ENCODE measurements at places on chromosomes 2 and 18.
A peak's percentile ranks its signal among the peaks of the same experiment; 100 is the strongest.

DNA sequence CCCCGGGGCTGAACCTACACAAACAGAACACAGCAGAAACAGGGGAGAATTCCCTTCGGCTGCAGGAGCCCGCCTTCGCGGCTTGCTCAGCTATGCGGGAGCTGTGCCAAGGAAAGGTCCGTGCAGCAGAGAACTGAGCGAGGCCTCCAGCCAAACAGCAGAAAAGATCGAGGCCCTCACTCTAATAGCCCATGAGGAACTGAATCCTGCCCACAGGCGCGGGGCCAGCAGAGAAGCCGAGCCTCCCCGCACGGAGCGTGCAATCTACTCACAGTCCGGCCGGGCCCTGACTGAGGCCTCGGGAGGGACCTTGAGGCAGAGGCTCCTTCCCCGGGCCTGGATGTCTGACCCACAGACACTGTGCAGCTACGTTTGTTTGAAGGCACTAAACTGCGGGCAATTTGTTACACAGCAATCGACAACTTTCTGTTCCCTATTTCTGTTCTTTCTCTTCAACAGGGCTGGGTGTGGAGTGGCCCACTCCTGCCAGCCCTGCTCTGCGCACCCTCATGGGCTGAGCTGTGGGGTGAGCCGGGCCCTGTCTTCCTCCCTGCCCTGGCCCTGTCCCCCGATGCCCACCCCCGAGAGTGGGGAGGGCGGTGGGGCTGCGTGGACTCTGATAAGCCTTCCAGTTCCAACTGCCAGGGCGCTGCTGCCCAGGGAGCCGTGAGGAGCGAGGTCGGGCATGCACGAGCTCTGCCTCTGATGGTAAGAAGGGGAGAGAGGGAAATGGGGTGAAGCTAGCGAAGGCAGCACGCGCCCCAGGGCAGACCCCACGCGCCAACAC, 13.7 kb downstream of the HES6 start:
- DNase-seq: no peak

DNA sequence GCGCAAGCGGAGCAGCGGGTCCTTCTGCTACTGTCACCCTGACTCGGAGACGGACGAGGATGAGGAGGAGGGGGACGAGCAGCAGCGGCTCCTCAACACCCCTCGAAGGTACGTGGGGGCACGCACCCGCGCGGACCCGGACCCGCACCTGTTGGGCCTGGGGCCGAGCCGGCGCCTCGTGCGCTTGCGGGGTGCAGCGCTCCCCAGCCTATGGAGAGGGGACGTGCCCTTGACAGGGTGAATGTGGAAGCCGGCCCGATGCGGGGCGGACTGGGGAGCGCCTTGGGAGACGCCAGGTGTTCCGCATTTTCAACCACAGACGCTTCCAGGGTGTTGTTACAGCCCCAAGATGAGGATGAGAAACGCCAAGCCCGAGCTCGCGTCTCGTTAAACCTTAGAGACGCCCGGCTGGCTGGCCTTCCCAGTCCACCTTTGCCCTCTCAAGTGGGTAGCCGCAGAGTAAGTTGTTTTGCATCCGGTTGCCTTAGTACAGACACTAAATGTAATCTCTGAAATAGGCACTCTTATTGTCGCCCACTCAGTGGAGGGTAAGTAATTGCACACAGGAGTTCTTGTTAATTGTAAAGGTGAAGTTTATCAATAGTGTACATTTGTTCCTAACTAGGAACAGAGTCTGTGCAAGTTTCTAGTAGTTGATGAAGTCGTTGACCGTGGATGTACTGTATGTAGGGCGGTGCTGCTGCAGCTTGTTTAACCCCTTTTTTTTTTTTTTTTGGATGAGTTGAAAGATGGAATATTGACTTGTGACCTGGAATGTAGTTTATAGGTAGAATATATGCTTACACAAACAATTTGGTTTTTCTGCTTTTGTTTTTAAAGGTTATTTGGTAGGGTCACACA, 815 bp downstream of the GMCL1 start:
- peak; percentile 76 for DNase-seq

DNA sequence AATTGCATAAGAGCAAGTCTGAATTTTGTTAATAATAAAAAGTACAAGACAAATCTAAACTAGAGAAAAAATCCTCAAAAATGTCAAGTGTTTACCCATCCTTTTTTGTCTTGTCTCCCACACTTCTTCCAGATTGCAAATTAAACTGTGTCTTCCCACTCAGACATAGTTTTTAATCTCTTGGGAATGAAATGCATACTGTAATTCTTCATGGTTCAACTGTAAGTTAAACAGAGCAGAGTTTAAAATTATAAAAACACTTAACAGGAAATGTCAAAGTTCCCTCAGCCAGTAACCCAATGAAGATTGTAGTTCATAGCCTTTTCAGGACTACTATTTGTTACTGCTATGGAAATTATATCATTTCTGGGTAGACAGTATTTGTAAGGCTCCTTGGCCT, 171.8 kb downstream of the UBE2E3 start:
- DNase-seq: no peak

- DNase-seq: no peak
Measured at GRCh38 chr18:4797002-4797685, 342.0 kb upstream of the DLGAP1 start.

DNA sequence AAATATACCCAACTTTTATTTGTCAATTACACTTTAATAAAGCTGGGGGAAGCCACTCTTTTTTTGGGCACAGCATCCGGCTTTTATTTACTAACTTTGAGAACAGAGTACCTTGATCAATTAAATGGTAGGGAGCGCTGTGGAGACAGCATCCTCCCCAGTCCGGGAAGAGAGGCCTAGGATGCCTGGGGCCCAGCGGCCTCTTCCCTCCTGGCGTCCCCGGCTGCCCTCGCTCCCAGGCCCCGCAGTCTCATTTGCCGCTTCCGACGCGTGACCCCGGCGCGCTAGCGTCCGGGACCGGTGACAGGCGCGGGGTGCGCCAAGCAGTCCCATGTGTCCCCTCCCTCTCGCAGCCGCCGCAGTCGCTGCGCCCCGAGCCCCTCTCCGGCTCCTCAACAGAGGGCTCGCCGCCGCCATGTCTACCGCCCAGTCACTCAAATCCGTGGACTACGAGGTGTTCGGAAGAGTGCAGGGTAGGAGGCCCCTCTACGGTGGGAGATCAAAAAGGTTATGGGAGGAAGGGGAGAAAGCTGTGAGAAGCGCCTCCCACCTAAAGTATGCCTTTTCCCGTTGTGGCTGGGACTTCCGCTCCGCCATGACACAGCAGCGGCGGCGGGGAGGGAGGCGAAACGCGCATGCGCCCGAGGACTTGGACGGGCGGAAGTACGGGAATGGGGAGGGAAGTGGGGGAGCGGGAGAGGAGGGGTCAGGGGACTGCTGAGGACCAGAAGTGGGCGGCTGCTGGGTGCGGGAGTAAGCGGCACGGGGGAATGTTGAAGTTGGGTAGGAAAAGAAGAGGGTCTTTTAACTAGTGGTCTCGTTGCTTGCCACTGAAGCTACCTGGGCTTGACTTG, at the start of gene ACYP2:
Gene ACYP2 (plus strand): TSS at position 332 of the 854 bp plus-strand sequence.
- peak; percentile 94 for DNase-seq

- no peak for DNase-seq
Measured at GRCh38 chr2:17104454-17104853, 413.8 kb downstream of the RAD51AP2 start.

DNA sequence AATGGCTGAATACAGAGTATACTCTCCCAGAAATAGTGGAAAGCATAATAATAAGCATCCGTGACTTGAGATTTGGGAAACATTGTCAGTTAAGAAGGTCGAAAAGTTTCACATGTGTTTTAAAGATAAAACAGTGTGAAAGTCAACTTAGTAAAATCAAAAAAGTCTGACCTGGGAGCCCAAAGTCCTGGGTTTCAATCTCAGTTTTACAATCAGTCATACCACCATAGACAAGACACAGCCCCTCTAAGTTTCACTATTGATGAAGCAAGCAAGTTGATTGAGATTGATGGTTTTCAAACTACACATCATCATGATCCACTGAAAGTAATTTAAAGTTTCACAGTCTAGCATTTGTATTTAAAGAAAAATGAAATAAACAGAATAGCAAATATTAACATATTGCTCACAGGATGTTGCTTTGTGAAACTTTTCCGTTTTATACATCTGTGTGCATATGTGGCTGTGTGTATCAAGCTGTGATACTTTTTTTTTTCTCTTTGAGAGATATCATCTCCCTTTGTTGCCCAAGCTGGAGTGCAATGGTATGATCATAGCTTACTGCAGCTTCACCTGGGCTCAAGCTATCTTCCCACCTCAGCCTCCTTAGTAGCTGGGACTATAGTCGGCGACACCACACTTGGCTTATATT, 71.1 kb downstream of the PIK3C3 start:
- no peak for DNase-seq

DNA sequence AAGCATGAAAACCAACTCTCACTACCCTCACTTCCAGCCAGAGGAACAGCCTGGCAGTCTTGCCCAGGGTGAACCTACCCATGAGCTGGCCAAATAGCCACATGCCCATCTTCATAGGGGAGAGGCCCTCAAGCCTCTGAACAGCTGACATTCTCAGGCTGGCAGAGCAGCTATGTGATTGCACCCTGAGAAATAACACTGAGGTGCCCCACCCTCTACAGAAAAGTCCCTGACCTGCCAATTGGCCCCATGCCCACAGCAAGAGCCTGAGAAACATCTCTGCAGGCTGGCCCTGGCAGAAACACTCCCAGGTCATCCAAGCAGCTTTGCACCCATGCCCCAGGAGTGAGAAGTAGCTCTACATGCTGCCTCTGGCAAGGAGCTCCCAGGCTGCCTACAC, 127.4 kb upstream of the OTX1 start:
- no peak for DNase-seq

GRCh38 chr2:134324430-134324829, 70.6 kb downstream of the MGAT5 start:
- DNase-seq: no peak

DNA sequence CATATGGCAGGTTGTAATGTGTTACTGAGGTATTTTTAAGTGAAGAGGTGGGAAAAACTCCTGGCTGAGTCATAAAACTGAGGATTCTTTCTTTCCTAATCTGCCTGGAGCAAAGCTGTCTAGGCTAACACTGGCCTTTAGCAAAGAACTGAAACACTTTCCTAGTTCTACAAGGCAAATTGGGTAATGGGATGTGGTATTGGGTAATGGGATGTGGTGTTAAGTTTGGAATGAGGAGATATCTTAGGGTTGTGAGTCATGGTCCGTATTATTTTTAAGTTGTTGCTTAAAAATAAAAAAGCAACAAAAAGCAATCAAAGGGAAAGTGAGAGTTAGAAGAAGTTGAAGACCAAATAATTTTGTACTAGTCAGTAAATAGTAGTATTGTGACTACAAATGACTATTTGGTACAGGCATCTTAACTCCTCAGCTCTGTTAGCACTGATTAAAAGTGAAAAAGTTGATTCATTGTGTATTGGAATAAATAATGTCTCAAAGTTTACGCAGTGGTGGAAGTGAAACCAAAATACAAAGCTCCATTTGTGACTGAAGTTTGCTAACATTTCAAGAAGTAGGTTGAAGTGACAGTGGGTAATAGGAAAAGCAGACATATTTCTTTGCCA, 216.8 kb downstream of the CAMKMT start:
- DNase-seq: no peak

- no peak for DNase-seq
Measured at GRCh38 chr2:29477186-29477585, 362.0 kb downstream of the CLIP4 start.

- no peak for DNase-seq
Measured at GRCh38 chr2:84231478-84231877, 227.6 kb downstream of the SUCLG1 start.

GRCh38 chr2:162123806-162124758, 28.0 kb downstream of the GCG start:
- no peak for DNase-seq

DNA sequence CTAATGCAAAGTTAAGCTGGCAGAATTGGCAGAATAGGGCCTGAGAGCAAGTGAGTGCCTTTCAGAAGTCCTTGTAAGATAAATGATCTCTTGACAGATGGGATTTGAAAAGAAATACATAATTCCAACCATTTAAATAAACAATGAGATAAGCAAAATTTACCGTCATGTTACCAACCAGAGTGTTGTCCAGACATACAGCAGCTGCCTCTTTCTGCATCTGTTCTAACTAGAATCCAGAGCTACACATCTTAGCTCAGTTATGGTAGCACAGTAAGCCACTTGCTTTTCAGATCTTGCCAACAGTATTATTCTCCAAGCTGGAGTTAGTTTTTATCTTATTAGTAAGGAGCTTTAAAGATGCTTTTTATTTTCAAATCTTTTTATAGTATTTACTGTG, 179.6 kb downstream of the BARD1 start:
- DNase-seq: no peak

GRCh38 chr2:235044501-235045271, 92.9 kb downstream of the SH3BP4 start:
- DNase-seq: peak; percentile 43

- DNase-seq: no peak
Measured at GRCh38 chr2:137000811-137001210, 235.5 kb downstream of the THSD7B start.

DNA sequence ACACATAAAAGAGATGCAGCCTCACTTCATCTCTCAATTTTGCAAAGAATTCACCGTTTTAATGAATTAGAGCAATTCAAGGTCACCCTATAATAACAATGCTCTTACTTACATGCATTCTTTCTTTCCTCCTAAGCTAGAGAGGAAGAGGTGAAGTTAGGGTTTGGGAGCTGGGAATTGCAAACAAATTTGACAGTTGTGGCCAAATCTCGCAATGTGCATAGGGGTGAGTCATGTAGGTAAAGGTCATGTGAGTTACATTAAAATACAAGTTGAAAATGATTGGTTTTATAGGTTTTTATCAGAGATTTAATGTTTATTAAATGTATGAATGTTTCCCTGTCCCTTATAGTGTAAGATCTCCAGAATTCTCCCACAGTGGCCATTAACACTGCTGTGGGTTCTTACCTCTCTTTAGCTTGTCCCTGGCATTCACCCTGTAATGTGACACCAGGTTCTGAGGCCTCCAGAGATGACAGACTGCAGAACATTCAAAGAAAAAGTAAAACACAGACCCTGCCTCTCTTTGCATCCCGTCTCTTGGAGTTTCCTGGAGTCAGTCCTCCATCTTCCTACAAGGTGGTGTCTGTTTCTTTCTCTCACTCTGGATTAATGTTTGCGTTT, 53.7 kb upstream of the LGALSL start:
- no peak for DNase-seq

- peak; percentile 39 for DNase-seq
Measured at GRCh38 chr2:72992734-72993102, 75.4 kb downstream of the EMX1 start.

DNA sequence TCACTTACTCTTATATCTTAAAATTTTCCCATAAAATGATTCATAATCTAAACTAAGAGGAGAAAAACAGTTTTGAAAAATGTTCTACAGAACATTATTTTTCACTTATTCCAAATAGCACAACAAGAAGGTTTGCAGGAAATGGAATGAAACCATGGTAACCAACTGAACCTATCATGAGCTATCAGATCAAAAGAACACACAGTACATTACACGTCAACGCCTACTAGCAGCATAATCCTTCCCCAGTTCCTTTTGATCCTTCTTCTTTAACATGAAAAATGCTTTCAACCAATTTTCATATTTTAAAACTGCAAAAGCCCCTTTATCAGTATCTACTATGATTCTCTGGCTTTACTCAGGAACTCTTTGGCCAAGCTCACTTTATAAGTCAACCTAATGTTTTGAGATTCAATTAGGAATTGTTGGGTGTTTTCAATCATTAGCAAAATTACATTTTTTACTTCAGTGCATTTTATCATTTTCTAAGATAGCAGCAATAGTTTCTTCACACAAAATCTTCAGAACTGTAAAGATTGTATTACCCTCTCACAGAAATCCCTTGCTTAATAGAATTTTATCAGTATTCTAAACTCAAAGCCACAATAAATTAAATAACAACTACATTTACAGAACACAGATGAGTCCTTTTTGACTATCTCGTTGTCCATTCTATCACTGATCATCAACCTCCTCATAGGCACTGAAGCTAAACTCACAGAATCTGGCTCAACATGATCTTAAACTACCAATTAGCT, 102.5 kb downstream of the CHN1 start:
- DNase-seq: no peak

GRCh38 chr2:139805441-139805840, 1025.3 kb upstream of the NXPH2 start:
- DNase-seq: no peak

Measured in Peyer's patch (tissue), 4 donors.